CD8-positive, alpha-beta T cell (primary cell): ENCODE measurements at places on chromosomes 5 and 9. TPM values are rescaled to one million over a fixed set of nuclear protein-coding genes. Genes with fewer than 3 reads are reported as not detected.

DNA sequence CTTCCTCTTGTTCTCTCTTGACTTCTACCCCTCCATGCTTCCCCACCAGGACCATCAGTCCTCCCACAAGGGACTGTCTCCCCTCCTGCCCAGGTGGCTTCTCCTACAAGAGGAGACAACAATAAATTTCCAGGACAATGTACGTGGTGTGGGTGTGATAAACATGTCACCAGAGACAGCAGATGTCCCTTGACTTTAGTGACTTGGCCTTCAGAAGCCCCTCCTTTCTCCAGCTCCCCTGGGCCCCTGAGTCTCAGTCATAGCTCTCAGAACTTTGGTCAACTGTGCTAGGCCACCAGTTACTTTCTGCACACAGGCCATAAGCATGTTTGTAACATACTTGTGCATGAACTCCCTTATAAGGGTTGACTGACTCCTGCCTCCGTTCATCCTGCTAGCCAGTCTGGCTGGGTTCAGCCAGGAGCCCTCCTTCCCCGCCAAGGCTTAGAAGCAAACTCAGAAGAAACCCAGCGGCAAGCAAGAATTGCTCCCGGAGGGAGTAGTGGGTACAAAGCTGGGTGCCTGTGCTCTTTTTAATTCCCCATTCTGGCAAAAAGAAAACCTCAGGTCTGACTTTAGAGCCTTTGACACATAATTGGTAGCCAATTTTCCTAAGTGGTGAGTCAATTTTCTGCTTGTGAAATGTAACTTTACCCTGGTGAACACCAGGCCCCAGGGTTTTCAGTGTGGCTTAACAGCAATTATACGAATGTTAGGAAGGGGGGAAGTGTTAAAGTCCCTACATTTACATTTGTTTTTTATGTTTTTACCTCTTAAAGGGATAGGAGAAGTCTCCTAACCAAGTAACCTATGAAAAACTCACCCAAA is 49.2 kb downstream of the EBF1 start:
- no peak for DNase-seq

- no peak for DNase-seq
Measured at GRCh38 chr9:29806937-29807618, 2233.8 kb upstream of the C9orf72 start.

GRCh38 chr5:3392306-3392939 is 203.2 kb upstream of the IRX1 start:
- no peak for DNase-seq

FST gene
- total RNA-seq, result not detected

- DNase-seq, result no peak
Measured at GRCh38 chr5:125109816-125110215, 363.4 kb upstream of the ZNF608 start.
